Mesothelial cell of epicardium (in vitro differentiated cells): ENCODE measurements at places on chromosomes 12 and 14. TPM values are rescaled to one million over a fixed set of nuclear protein-coding genes. Genes with fewer than 3 reads are reported as not detected.

KRT73 gene
- not detected in 3 replicates for total RNA-seq

KCNMB4 gene
- total RNA-seq = 14.1 to 15.7 TPM (median 15.4 TPM) in 3 replicates

RAPGEF3 gene
- total RNA-seq = 18.0 to 20.9 TPM (median 19.4 TPM) in 3 replicates

WNT1 gene
- not detected in 3 replicates for total RNA-seq

OAS2 gene
- total RNA-seq = 0.22 to 0.43 TPM (median 0.36 TPM) in 3 replicates

PROX2 gene
- not detected in 3 replicates for total RNA-seq

RDH16 gene
- 1.00 to 1.3 TPM (median 1.1 TPM) in 3 replicates for total RNA-seq

SYNE3 gene
- 1.5 to 1.9 TPM (median 1.6 TPM) in 3 replicates for total RNA-seq

SERPINA10 gene
- total RNA-seq = not detected in 3 replicates

GPR135 gene
- total RNA-seq = 3.7 to 4.2 TPM (median 3.8 TPM) in 3 replicates

DNA sequence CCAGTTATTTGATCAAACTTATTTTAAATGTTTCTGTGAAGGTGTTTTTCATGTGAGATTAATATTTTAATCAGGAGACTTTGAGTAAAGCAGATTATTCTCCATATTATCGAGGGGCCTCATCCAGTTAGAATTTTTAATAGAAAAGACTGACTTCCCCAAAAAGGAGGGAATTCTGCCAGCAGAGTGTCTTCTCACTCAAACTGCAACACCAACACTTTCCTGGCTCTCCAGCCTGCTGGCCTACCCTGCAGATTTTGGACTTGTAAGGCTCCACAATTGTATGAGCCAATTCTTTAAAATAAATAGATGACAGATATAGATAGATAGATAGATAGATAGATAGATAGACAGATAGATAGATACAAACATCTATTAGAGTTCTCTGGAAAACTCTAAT lies 155.7 kb downstream of the SEC23A start:
- DNase-seq = no peak

DNA sequence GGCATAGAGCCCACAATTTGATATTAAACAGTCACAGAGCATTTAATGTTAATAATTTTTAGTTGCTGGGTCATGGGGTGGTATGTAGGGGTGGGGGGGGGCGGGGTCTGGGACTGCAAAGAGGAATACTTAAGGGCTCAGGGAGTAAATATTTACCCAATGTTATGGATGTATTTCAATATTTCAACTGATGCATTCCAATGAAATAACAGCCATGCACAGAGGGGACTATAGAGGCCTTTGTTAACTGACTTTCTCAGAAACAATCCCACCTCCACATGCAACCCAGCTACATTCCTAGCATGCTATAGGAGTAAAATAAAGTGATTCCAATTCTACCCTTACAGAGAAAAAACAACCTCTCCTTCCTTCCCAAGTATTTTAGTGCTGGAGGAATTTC lies 7.9 kb upstream of the BBS10 start:
- DNase-seq = no peak

GRCh38 chr14:50820786-50821509 lies 10.0 kb downstream of the NIN start:
- no peak for DNase-seq

DNA sequence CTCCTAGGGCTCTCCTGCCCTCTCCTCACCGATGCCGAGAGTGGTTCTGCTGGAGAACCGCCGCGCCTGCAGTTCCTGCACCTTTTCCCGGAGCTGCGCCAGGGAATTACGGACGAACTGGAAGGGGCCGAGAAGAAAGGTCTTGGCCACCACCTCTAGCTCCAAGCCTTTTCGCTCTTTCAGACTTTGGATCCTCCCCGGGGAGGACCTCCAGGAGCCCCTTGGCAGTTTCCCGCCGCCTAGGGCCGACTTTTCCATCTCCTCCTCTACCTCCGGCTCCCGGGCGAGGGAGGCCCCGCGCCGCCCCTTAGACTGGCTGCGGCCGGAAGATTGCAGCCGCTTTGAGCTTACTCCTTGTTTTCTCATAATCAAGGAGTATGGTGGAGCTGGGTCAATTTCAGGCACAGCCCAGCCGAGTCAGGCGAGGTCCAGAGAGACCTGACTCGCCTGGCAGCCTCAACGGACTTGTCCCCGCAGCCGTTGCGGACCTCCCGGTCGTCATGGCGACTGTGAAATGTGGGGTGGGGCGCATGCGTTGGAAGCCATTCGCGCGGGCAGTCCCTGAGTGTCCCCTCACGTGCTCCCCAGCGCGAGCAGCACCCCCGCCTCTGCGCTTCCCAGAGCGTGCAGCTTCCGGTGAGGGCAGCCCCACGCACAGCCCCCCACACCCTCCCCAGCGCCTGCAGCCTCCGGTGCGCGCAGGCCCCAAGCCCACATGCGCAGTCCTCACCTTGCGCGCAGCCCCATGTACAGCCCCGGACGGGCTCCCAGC lies at the start of gene DPY19L2:
DPY19L2 (minus strand) TSS at position 466 of the 772 bp plus-strand sequence; CDS start at position 366, 100 bp downstream.
- peak; percentile 64 for DNase-seq

GRCh38 chr12:1920971-1921370 lies 2.5 kb upstream of the CACNA2D4 start:
- DNase-seq = no peak

- DNase-seq = no peak
Measured at GRCh38 chr12:46560089-46560488, 187.5 kb upstream of the SLC38A2 start.

- DNase-seq = no peak
Measured at GRCh38 chr12:29781705-29782266, 2.0 kb downstream of the TMTC1 start.
